ENCODE measurements at places on chromosomes 6 and 20.

GRCh38 chr20:6579824-6580223 lies 187.7 kb upstream of the BMP2 start:
- DNase-seq, result no peak

- no peak for DNase-seq
These were observed 5.7 kb downstream of the SPEF1 start for GRCh38 chr20:3775457-3776108.

GRCh38 chr20:17391127-17391771 lies 139.9 kb downstream of the BFSP1 start:
- DNase-seq, result no peak

- no peak for DNase-seq
These were observed 187.1 kb downstream of the SOX4 start for GRCh38 chr6:21780679-21781078.

- DNase-seq, result no peak
These were observed 63.2 kb downstream of the PDE10A start for GRCh38 chr6:165599596-165600487.

- DNase-seq, result no peak
These were observed 91.0 kb downstream of the KCNQ5 start for GRCh38 chr6:72712910-72713309.

- DNase-seq, result no peak
These were observed 5.6 kb downstream of the PLAGL2 start for GRCh38 chr20:32201977-32202363.

- DNase-seq, result peak; percentile 90
These were observed at the start of gene SCGN for GRCh38 chr6:25652007-25652515. SCGN (plus strand) TSS chr6:25652215; CDS start chr6:25652404, 189 bp downstream.

DNA sequence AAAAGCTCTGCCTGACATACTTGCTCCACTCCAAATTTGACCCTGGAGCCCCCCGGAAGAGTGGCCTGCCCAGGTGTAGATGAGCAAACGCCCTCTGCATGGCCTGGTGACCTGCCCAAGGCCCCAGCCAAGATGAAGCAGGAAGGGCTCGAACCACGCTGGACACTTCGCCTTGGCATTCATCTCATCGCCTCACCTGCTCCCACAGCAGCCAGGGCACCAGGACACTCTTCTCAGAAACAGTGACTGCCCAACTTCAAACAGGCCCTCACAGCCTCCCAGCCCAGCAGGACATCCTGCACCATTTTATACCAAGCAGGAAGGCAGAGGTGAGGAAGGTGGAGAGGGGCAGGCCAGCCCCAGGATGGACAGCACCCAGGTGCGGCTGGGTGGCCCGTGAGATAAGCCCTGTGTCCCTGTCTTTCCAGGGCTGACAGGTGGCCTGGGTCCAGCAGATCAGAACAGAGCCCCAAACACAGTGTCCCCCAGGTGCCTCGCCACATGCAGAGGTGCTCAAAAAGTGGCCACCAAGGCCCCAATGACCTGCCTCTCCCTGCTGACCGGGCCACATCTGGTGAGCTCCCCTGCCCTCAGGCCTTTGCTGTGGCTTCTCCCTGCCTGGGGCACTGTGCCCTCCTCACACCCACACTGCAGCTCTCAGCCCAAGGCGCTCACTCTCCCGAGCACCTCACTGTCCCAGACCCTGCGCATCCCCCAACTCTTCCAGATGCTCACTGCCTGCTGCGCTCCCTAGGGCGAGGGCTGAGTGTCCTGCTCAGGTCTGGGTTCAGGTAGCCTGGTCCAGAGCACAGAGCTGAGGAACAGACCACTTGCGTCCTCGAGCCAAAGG lies 7.2 kb downstream of the ACSS1 start:
- DNase-seq, result peak; percentile 11

DNA sequence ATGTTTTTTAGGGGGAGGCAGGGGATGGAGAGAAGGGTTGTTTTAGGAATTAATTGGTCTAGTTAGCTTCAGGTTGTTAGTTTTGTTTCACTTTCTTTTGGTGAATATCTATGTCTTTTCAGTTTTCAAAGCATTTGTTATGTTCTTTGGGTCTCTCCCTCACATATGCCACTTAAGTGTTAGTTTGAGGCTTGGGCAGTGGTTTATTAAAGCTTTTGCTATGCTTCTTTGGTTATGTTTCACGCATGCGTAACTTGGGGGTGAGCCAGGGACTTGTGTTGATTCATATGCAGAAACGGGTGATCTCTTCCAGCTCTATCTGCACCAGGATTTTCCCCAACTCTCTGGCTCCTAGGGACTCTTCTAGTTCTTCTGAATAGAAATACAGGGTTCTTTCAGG lies 11.4 kb upstream of the MMS22L start:
- DNase-seq, result no peak

DNA sequence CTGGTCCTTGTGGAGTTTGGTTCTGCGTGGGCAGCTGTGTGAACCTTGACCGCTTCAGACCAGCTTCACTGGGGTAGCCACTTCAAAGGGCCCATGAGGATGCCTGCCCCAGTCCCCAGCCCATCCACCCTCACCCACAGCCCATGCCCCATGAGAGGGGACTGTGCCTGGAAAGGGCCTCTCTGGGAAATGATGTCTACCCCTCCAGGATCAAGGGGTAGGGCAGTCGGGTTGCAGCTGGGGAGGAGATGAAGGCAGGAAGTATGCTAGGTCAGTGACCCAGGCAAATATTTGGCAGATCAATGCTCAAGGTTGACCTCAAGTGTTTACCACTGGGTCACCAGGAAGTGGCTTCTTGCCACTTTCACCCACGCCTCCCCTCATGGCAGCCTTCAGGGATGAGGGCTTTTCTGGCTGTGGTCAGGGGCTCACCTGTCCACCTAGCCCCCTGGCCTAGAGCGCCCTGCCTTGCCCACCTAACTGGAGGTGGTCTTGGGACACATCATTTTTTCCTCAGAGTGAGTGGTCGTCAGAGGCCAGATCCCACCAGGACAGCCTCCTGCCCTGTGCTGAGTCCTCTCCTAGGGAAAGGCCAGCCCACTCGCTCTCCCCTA lies 109.5 kb downstream of the SNX5 start:
- peak; percentile 44 for DNase-seq

- DNase-seq, result peak; percentile 89
These were observed 567 bp upstream of the SLC18B1 start for GRCh38 chr6:132798869-132799538.
